CD4-positive, alpha-beta memory T cell (primary cell): ENCODE measurements at places on chromosomes 6 and 20.

- peak; percentile 8 for DNase-seq
These were observed 98.9 kb downstream of the TBC1D7 start for GRCh38 chr6:13229205-13230085.

DNA sequence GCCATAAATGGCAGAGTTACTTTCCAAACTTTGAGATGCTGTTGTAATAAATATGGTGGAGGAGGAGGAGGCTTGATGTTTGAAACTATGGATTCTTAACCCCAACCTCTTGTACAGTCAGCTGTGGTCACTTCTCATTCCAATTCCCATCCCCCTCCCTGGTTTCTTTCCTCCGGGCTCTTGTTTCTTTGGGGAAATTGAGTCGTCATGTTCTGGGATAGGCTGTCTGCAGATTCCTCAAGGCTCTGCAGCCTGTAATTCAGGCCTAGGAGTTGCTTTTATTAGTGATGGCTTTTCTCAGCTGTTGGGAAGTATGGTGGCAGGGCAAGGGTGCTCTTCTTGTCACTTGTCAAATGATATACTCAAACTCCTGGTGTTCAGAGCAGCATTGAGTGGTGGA, 2.6 kb downstream of the PTK7 start:
- no peak for DNase-seq

- DNase-seq, result no peak
These were observed 65.8 kb downstream of the NOL4L start for GRCh38 chr20:32519381-32519730.

DNA sequence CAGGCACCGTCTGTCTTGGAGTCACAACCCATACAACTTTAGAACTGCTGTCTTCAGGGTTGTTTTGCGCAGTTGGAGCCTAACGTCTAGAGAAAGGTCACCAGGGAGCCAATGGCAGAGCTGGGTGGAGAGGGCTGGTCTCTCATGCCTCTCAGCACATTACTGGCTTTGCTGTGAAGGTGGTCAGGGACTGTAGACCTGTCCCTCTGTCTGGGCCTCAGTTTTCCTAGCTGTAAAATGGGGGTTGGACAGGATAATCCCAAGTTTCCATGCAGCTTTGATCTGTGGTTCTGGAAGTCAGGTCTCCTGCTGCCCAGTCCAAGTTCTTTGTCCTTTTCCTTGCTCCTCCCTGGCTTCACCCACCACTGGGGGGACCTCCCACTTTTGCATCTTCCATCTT, 52.2 kb upstream of the EPB41L1 start:
- no peak for DNase-seq

- no peak for DNase-seq
These were observed 134.4 kb downstream of the LRRC1 start for GRCh38 chr6:53929041-53929820.

- no peak for DNase-seq
These were observed 104.0 kb downstream of the BANF2 start for GRCh38 chr20:17803765-17804164.
